ENCODE measurements at places on chromosomes 4 and X. TPM values are rescaled to one million over a fixed set of nuclear protein-coding genes. Genes with fewer than 3 reads are reported as not detected.
A peak's percentile ranks its signal among the peaks of the same experiment; 100 is the strongest.

DNA sequence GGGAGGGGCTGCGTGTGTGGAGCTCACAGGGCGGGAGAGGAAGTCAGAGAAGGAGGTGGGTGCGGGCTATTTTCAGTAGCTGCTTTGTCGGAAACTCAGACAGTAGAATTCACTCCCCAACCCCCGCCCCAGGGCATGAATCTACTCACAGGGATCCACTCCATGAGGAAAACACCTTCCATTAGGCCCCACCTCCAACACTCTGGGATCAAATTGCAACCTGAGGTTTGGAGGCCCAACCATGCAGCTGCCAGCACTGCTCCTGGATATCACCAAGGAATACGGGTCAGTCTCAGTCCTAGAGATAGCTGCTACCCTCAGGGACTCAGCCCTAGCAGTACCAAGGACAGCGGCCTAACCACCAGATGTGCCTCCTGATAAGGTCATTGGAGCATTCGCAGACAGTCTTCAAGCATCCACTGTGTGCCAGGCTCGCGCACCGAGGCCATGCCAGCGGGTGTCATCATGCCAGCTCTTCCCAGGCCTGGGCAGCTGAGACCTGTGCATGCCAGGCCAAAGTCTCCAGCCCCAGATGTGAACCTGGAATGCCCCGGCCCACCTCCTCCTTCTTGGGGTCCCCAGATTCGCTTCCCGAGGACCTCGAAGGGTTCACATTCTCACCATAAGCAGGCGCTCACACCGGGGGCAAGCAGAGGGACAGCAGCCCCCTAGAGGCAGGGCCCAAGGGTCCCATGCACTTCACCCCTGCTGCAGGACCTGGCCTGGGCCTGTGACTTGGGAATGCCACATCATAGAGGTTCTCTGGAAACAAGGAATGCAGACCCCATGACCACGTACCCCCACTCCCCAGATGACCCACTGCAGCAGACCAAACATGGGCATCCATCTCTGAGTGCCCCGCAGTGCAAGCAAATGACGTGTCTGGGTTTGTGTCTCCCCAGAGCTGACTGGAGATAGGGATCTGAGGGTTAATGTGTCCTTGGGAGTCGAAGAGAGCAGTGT lies 102.3 kb downstream of the ADRA2C start:
- DNase-seq, result no peak
- no peak overlapping the region for H3K27ac ChIP-seq
- H3K4me1 ChIP-seq, result peaks cover 10% of the 10 kb centered on the region

- DNase-seq, result peak; percentile 22
- no peak overlapping the region for H3K4me3 ChIP-seq
- no peak overlapping the region for H3K27ac ChIP-seq
- peaks cover 7% of the 10 kb centered on the region for H3K36me3 ChIP-seq
Measured at GRCh38 chr4:1910643-1911042, 39.5 kb downstream of the NSD2 start.

- H3K27me3 ChIP-seq, result no peaks in the 10 kb centered on the region
- H3K4me3 ChIP-seq, result no peak overlapping the region
- H3K27ac ChIP-seq, result no peak overlapping the region
- H3K36me3 ChIP-seq, result no peaks in the 10 kb centered on the region
Measured at GRCh38 chr4:92522356-92522755, 218.6 kb downstream of the GRID2 start.

- H3K4me1 ChIP-seq, result peaks cover 1% of the 10 kb centered on the region
- no peaks in the 10 kb centered on the region for H3K36me3 ChIP-seq
- no peaks in the 10 kb centered on the region for H3K27me3 ChIP-seq
- H3K4me3 ChIP-seq, result no peak overlapping the region
- no peak for DNase-seq
- H3K27ac ChIP-seq, result no peak overlapping the region
Measured at GRCh38 chr4:24464566-24464965, 119.8 kb downstream of the DHX15 start.

DNA sequence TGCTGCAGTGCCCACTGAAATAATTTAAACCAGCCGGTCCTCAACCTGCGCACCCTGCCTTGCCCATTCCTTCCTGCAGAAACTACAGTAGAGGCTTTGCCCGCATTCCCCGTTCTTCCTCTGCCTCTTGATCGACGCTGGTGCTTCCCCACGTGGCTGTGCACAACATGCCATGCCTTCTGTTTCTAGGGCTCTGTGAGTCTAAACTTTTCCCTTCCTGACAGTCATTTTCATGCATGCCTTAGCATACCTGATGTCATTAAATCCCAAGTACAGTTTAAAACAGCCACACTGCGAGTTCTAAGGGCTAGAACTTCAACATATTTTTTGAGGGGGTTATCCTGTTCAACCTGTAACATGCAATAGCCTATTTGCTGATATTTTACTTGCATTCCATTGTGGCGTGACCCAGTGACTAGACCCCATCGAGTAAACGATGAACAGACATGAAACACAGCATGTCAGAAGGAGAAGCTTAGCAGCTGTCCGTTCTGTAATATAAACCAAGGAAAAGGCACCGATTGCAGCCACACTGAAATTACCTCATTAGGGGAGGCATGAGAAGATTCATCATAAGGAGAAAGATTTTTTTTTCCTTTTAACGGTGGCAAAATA lies 232.5 kb downstream of the ARHGAP10 start:
- H3K4me1 ChIP-seq, result no peaks in the 10 kb centered on the region
- H3K27ac ChIP-seq, result no peak overlapping the region
- no peaks in the 10 kb centered on the region for H3K36me3 ChIP-seq
- H3K27me3 ChIP-seq, result no peaks in the 10 kb centered on the region
- no peak overlapping the region for H3K4me3 ChIP-seq
- DNase-seq, result no peak

FUNDC2 gene
- total RNA-seq, result 42.3 TPM

- no peak for DNase-seq
- no peak overlapping the region for H3K27ac ChIP-seq
- no peaks in the 10 kb centered on the region for H3K36me3 ChIP-seq
- no peaks in the 10 kb centered on the region for H3K27me3 ChIP-seq
Measured at GRCh38 chr4:7638489-7638888, 203.8 kb upstream of the PSAPL1 start.

- no peak overlapping the region for H3K4me3 ChIP-seq
- H3K27ac ChIP-seq, result no peak overlapping the region
- H3K4me1 ChIP-seq, result no peaks in the 10 kb centered on the region
Measured at GRCh38 chrX:34877436-34877835, 65.2 kb upstream of the FAM47B start.

CLDN2 gene
- total RNA-seq, result not detected

PNCK gene
- not detected for total RNA-seq

DNA sequence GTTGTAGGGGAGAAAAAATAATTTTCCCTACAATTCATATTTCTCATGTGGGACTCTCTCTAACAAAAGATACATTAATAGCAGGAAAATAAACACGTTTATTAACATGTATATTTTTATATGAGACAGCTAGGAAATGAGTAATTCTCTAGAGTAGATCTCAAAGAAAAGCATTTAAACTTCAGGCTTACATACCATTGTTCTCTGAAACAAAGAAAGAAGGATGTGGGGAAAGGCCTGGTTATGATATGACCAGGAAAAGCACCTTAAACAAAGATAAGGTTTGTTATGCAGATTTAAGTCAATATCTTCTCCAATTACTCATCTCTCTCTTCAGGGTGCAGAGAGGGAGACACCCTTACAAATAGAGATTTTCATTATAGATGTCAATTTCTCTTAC lies 131.3 kb downstream of the SLC7A11 start:
- DNase-seq, result no peak
- no peaks in the 10 kb centered on the region for H3K27me3 ChIP-seq
- H3K27ac ChIP-seq, result no peak overlapping the region
- no peaks in the 10 kb centered on the region for H3K36me3 ChIP-seq

NDST3 gene
- total RNA-seq, result not detected

GRPEL1 gene
- 19.6 TPM for total RNA-seq

- no peak overlapping the region for H3K27ac ChIP-seq
- H3K4me3 ChIP-seq, result no peak overlapping the region
- no peak for DNase-seq
- H3K36me3 ChIP-seq, result no peaks in the 10 kb centered on the region
- H3K4me1 ChIP-seq, result no peaks in the 10 kb centered on the region
Measured at GRCh38 chrX:69237236-69237635, 72.0 kb upstream of the PJA1 start.

DNA sequence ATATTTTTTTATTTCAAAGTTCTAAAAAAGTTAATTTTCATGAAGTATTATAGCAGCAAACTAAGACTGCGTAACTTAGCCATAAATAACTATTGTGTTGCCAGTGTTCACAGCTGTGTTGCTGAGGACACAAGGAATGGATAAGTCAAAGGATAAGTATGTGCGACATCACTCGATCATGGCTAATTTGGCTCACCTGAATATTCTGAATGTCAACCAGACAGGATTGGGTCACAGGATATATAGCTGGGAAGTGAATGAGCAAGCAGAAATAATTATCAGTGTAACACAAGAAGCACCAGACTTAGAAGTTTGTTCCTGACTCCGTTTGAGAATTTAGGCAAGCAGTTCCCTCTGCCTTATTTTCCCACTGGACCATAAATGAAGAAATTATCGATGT lies 33.9 kb downstream of the PRDM8 start:
- H3K27ac ChIP-seq, result no peak overlapping the region
- H3K4me1 ChIP-seq, result no peaks in the 10 kb centered on the region
- DNase-seq, result no peak
- no peaks in the 10 kb centered on the region for H3K36me3 ChIP-seq
- no peaks in the 10 kb centered on the region for H3K27me3 ChIP-seq

DNA sequence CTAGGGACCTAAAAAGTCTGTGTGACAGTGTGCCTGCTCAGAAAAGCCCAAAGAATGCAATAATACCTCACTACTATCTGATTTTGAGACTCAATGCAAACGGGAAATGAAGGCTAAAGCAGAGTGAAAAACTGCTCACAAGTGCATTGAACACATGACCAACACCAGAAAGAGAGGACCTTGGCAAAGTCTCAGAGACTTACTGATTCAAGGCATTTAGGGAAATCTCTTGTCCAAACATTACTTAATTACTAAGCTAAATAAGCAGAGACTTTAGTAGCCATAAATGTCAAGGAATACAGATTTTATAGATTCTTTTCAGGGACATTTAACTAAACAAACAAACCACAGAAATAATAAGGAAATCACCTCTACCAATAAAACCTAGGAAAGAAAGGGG lies 916.0 kb downstream of the FSTL5 start:
- no peak for DNase-seq
- H3K4me1 ChIP-seq, result no peaks in the 10 kb centered on the region
- no peaks in the 10 kb centered on the region for H3K27me3 ChIP-seq
- no peak overlapping the region for H3K4me3 ChIP-seq
- H3K27ac ChIP-seq, result no peak overlapping the region
- H3K36me3 ChIP-seq, result no peaks in the 10 kb centered on the region

DNA sequence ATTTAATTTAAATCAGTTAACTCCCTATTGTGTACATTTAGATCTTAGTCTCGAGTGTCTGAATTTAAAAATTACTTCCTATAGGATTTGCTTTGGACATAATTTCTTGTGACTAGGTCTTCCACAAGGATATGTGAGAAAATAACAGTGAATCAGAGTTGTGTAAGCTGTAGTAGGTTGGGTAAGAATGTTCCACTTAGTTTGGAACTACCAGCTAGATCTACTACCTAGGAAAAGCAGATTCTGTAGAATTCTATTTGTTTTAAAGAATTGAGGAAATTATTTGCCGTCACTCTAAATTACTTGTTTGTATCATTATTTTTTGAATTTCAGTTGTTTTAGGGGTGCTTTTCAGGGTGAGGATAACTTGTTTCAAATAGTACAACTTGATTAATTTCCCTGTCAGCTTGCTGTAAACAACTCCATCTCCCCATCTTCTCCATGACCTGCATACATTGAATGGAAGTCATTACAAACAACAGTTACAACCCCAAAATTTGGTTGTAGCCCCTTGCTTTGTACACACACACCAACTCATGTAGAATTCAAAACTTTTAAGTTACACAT lies 1.3 kb downstream of the MTHFD2L start:
- H3K27ac ChIP-seq, result no peak overlapping the region
- H3K4me1 ChIP-seq, result peaks cover 13% of the 10 kb centered on the region
- no peak overlapping the region for H3K4me3 ChIP-seq
- H3K36me3 ChIP-seq, result peaks cover 7% of the 10 kb centered on the region

GRCh38 chrX:54540289-54540688 lies 10.3 kb downstream of the GNL3L start:
- H3K4me3 ChIP-seq, result no peak overlapping the region
- no peak for DNase-seq
- no peaks in the 10 kb centered on the region for H3K27me3 ChIP-seq
- no peaks in the 10 kb centered on the region for H3K4me1 ChIP-seq

GRCh38 chr4:149801416-149801815 lies 14.2 kb downstream of the IQCM start:
- DNase-seq, result no peak
- H3K27ac ChIP-seq, result no peak overlapping the region
- H3K27me3 ChIP-seq, result no peaks in the 10 kb centered on the region

TRAM1L1 gene
- total RNA-seq, result not detected

- no peaks in the 10 kb centered on the region for H3K4me1 ChIP-seq
- H3K4me3 ChIP-seq, result no peak overlapping the region
- H3K36me3 ChIP-seq, result peaks cover 92% of the 10 kb centered on the region
- H3K27ac ChIP-seq, result no peak overlapping the region
Measured at GRCh38 chr4:140652601-140653000, 83.8 kb upstream of the UCP1 start.

DNA sequence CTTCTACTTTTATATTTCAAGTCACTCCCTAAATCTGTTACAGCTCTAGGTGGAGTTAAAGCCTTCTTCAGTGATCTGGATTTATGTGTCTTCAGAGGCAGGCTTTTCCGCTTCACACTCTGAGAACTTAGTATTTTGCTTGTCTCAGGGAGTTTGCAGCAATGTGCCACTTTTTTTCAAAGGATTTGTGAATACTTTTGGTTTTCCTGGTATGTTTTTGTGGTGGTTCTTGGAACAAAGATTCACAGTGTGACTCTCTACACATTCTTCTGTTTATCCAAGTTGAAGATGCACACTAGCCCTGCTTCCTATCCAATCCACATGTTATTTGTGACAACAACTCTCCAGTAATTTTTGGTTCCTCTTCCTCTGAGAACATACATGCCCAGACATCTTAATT lies 1253.7 kb downstream of the TECRL start:
- H3K27ac ChIP-seq, result no peak overlapping the region
- H3K36me3 ChIP-seq, result no peaks in the 10 kb centered on the region
- H3K4me3 ChIP-seq, result no peak overlapping the region
- H3K27me3 ChIP-seq, result no peaks in the 10 kb centered on the region

DNA sequence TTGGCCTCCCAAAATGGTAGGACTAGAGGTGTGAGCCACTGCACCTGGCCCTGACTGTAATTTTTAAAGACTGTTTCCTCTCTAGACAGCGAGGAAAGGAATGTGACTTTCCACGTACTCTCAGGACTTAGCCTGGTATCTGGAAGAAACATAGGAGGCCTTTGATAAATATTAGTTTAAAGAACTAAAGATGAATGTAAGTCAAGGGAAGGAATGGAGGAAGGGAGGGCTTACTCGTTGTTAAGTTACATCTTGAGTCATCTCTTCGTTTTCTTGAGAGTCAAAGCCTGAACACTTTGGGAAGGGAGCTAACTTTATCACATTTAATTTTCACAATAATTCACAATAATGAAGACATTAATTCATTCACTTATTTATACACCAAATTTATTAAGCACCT lies 7.2 kb upstream of the LNX1 start:
- no peak for DNase-seq
- H3K36me3 ChIP-seq, result no peaks in the 10 kb centered on the region
- no peak overlapping the region for H3K27ac ChIP-seq
- H3K4me3 ChIP-seq, result no peak overlapping the region
- no peaks in the 10 kb centered on the region for H3K27me3 ChIP-seq

GRCh38 chr4:68074397-68074796 lies 55.3 kb downstream of the TMPRSS11F start:
- H3K4me1 ChIP-seq, result no peaks in the 10 kb centered on the region
- H3K27me3 ChIP-seq, result no peaks in the 10 kb centered on the region
- DNase-seq, result no peak
- no peak overlapping the region for H3K27ac ChIP-seq
- H3K4me3 ChIP-seq, result no peak overlapping the region

- no peak for DNase-seq
- no peak overlapping the region for H3K27ac ChIP-seq
- no peaks in the 10 kb centered on the region for H3K36me3 ChIP-seq
- peaks cover 4% of the 10 kb centered on the region for H3K27me3 ChIP-seq
- no peak overlapping the region for H3K4me3 ChIP-seq
Measured at GRCh38 chr4:17561195-17561909, 15.6 kb upstream of the LAP3 start.
